ENCODE measurements at places on chromosomes 16 and 17. TPM values are rescaled to one million over a fixed set of nuclear protein-coding genes. Genes with fewer than 3 reads are reported as not detected.

CCL1 gene
- total RNA-seq = not detected

KRT33B gene
- total RNA-seq = 0.21 TPM

SLC52A1 gene
- not detected for total RNA-seq

TEDC2 gene
- 3.4 TPM for total RNA-seq

METTL16 gene
- total RNA-seq = 38.6 TPM

AGRP gene
- not detected for total RNA-seq

KRT33A gene
- total RNA-seq = not detected

FBXW10B gene
- total RNA-seq = 1.6 TPM

DNA sequence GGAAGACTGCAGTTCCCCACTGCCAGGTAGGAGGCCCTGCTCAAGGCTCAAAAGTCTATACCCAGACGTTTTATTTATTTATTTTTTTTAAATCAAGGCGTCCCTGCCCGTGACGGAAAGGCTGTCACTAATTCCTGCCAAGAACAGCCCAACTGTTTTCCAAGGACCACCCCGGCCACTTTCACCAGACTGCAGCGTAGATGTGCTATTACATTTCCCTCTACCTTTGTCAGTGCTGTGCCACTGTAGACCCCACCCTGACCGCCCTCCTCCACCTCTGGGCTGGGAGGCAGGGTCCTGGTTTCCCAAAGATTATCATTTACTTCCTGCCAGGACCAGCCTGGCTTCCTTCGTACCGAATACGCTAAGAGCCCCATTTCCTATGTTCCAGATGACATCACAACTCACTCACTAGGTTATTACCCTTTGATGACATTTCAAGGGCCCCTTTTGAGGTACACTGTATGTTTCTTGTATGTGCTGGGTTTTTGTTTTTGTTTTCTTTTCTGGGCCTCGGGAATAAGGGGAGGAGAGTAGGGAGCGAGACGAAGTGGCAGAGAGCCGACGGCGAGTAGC is 6.3 kb upstream of the RNF227 start:
- peak; percentile 46 for DNase-seq

GRCh38 chr16:67740391-67740790 is 21.3 kb upstream of the GFOD2 start:
- DNase-seq = no peak

GRCh38 chr16:24541233-24541933 is 2.0 kb downstream of the RBBP6 start:
- DNase-seq = no peak

DNA sequence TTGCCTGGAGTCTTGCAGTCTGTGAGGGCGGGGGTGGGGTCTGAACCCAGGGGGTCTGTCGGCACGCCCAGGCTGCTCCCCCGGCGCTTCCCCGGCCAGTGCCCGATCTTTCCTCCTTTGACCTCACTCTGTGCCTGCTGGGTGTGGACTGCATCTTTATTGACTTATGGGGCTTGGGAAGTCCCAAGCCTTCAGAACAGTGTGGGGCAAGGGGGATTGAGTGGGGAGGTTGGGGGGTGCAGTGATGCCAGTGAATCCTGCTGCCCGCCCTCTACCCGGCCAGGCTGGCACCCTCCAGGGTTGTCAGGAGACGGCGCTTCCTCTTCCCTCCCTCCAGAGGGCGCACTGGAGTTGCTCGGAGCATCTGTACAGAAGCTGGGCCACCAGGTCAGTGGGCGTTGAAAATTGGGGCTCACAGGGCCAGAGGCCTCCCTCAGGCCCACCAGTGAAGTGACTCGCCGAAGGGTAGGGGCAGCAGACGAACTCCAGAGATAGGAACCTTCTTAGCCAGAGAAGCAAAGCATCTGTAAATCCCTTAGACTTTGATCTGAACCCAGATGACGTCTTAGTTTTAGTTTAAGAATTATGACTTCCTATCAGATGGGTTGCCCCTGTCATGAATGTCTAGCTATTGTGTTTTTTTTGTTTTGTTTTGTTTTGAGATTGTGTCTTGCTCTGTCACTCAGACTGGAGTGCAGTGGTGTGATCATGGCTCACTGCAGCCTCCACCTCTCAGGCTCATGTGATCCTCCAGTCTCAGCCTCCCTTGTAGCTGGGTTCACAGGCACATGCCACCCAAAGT is 184.8 kb upstream of the CIBAR2 start:
- no peak for DNase-seq

- DNase-seq = no peak
These were observed 1230.3 kb upstream of the GOT2 start for GRCh38 chr16:59964232-59964924.

DNA sequence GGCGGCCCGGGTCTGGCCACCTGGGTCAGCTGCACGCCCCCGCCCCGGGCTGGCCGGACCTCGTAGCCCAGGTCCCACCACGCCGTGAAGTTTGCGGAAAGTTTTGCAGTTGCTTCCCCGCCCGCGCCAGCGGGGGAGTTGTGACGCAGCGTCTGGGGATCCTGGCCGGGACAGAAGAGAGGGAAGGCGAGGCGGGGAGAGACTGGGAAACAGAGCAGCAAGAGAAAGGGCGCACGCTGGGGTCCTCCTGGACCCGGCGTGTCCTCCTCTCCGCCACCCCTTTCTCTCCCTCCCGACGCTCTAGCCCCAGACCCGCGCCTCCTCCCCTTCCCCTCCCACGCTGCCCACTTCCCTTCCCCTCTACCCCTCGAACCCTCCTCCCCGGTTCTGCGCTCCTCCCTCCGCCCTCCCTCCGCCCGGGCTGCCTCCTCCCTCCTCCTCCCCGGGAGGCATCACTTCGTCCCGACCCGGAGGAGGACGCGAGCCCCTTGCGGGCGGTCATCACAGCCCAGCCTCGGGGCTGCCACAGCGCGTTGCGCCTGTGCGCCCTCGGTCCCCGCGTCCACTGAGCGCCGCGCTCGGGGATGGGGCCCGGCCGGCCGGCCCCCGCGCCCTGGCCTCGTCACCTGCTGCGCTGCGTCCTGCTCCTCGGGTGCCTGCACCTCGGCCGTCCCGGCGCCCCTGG is at the start of gene MRC2:
Gene MRC2, plus strand, starts transcription at position 452 of the 685 bp plus-strand sequence. Its CDS starts 133 bp downstream, at position 585.
- DNase-seq = peak; percentile 84

- peak; percentile 1 for DNase-seq
These were observed 229.2 kb downstream of the COPRS start for GRCh38 chr17:31629696-31630470.

DNA sequence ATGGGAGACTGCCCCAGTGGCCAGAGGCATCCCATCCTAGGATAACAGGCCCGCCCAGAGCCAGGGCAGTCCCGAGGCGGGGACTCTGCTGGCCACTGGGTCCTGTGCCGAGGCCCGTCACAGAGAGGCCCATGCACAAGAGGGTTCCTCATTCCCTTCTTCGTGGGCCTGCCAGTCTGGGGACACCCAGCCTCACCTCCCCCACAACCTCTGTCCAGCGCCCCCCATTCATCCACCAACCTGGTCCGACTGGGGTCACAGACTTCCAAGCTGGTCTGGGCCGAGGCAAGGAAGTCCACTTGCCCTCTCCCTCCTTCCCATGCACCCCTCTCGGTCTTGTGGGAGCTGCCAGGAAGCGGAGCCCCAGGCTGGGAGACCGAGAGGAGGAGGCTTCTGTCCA is 94.2 kb upstream of the PLCG2 start:
- DNase-seq = no peak

GRCh38 chr16:54504372-54504771 is 217.8 kb upstream of the IRX3 start:
- no peak for DNase-seq

GRCh38 chr17:64968652-64969501 is 49.6 kb upstream of the LRRC37A3 start:
- DNase-seq = no peak

- DNase-seq = no peak
These were observed 19.5 kb downstream of the C16orf90 start for GRCh38 chr16:3475604-3476375.

- DNase-seq = no peak
These were observed 86.6 kb upstream of the NETO2 start for GRCh38 chr16:47230296-47230695.

DNA sequence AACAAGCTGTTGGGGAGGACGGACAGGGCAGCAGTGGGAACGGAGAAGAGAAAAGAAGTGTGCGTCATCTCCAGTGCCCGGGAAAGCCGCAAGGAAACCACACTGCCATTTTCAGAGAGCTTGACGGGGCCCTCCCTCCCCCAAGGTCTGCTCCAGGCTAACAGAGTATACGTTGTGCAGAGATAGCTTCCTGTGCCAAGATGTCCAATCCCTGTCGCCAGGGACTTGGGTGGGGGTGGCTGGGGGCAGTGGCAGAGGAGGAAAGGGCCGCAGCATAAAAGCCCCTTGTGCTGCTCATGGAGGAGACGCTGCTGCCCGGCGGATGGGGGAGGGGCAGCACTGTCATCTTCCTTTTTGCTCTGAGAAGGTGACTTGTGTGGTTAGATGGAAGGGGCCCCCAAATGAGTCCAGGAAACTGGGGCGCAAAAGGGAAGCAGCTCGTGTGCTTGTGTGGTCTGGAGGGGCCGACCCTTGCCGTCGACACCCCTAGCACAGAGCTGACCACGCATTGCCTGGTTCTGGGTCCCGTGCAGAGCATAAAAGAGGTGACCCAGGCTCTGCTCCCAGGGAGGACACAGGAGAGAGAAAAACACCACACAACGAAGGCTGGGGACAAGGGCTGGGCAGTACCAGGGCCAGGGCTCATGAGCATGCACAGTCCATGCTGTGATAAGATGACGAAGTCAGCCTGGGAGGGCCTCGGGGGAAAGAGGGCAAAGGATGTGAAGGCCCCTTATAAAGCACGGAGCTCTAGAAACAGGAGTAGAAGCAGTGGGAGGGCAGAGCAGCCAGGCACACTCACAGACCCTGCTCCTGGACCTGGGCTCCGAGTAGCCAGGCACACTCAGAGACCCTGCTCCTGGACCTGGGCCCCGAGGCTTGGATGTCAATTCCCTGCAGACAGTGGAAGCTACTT is 372.7 kb downstream of the SLC39A11 start:
- peak; percentile 30 for DNase-seq

DNA sequence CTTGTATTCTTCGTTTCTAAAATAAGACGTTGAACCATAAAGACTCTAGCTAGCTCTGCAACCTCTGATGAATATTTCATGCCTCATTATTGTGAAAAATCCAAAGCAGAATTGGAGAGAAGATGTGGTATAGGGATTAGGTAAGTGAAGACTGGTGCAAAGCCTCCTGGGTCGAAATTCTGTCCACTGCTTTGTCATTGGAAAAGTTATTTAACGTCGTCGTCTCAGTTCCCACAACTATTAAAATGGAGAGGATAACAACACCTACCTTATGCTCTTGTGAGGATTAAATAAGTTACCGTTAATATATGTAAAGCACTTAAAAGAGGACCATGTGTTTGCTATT is 1.4 kb upstream of the PRPSAP2 start:
- no peak for DNase-seq

Measured in tongue (tissue), 3 donors.